ENCODE measurements at places on chromosomes 7 and 10.

DNA sequence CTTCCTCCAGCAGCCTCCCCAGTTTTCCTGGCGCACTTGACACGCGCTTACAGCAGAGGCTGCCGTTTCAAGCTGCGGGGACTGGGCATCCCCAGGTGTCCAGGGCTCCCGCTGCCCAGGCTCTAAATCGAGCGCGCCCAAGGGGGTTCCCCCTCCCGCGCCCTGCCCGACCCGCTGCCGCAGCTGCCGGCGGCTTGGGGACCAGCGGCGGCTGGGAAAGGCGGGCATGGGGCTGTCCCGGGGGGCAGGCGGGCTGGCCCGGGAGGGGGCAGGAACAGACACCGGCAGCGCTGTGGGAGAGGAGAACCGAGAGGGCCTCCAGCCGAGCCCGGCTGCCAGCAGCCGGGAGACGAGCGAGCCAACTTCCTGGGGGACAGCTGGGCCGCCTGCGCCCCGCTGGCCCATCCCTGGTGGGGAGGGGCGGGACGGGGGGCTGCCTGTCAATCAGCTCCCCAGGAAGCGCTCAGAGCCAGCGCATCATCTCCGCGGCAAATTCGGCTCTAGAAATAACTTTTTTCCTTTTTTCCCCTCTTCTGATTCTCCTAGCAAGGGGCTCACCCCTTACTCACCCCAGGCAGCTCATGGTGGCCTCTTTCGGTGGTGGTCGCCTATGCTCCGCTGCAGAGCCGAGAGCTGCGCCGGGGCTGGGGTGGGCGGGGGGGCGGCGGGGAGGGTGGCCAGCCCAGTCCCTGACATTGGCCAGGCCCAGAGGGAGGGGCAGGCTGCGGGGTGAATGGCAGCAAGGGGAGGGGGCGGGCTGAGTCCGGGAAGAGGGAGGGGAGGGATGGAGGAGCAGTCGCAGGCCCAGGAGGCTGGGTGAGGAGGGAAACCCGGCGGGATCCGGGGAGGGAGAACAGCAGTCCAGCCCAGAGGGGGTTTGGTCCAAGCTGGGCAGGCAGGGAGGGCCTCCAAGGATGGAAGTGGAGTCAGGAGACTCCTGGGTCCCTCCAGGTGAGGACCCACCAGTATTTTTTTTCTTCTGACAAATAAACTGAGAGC is 14.7 kb downstream of the GRID2IP start:
- no peak for DNase-seq

GRCh38 chr7:45695249-45695995 is 121.3 kb downstream of the ADCY1 start:
- DNase-seq: no peak

DNA sequence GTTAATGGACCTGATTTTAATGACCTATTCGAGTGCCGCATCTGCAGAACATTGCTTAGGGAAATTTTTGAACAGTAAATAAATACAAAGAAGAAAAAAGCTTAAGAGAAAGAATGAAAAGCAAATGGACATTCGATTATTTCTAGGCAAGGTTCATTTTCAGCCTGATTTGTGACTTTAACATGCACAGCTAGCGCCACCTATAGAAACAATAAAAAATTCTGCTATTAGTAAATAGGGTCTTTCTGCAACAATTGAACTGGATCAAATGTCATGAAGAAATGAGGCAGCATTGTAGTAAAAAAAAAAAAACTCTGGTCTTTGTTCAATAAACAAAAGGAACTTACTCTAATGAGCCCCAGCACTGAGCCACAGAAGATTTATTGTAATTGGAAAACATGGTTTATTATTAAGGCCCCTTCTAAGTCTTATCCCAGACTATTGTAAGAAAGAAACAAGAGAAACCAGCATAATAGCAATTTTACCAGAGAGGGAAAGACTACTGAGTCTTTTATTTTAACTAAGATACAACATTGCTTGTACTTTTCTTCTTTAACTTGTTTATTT is 41.4 kb upstream of the GHITM start:
- DNase-seq: no peak

DNA sequence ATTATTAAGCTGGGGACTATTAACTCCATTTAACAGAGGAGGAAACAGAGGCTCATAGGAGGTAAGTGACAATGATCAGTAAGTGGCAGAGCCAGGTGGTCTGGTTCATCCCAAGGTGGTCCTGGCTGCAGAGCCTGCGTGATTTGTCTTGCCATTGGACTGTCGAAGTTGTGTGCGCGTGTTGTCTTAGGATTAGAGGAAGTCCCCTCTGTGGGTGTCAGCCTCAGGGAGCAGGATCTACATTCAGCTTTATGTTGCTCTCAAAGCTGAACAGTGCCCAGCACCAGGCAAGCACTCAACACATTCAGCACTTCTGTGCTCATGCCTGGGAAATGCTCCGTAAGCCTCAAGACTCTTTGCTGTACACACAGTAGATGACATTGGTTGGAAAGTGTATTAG is 139.5 kb downstream of the HERPUD2 start:
- DNase-seq: no peak

DNA sequence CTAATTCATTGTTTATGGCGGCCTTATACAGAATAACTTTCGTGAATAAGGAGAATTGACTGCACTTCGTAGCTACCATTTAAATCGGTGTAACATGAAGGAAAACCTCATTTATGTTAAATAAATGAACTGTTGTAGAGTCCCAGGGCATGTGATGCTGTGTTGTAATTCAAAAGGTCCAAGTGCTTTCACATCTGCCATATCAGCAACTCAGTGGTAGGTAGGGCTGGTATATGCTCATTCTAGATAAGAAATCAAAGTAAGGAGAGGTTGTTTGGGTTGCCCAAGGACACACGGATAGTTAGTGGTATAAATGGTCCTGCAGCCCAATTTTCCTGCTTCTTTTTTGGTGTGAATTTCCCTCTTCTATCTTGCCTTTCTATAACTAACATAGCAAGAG is 15.8 kb downstream of the BBS9 start:
- no peak for DNase-seq

DNA sequence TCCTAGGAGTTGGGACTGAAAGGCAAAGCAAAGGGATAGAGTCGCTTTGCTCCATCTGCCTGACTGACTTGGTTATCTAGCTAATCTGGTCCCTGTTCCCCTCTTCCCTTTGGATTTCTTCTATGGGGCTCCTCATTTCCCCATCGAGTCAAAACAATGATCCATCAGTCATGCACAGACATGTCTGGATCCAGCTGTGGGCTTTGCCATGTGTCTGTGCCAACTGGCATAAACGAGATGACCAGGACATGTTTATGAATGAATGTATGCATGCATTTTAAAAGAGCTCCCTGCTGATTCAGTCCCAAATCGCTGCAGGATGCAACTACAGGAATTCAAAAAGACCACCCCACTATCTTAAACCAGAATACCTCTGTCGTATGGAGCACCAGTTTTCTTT is 122.0 kb downstream of the ARL4A start:
- DNase-seq: no peak

Data from NCI-H1417 treated with DMSO at 0.1 percent for 48 hours (cell line).